CD4-positive, alpha-beta T cell treated with Interleukin-4 for 4 hours (primary cell): ENCODE measurements at places on chromosomes 2 and 18.

GRCh38 chr2:56099963-56100362 lies 83.8 kb upstream of the CCDC85A start:
- no peak for DNase-seq

DNA sequence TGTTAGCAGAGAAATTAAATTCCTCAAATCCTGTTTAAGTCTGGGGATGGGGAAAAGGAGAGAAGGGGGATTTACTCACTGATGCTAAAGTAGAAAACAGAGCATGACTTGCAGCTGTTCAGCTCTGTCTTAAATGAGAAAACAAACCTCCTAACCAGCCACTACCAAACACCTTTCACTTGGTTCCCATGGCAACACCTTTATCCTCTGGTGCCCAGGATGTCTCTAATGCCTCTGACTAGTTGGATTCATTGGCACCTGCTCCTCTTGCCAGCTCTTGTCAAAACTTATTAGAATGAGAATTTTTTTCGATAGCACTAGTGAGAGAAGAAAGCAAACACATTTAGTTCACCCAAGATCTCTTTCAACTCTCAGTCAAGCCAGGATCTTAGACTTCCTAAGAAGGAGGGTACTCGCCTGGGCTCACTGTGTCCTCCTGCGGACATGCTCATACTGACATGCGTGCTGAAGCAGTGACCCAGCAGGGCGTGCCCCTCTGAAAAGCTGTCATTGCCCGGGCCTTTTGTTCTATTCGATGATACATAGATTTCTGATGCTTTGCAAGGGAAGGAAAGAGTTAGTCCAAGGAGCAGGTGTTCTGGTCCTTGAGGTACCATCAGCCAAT lies 656.0 kb upstream of the CELF4 start:
- DNase-seq: no peak

DNA sequence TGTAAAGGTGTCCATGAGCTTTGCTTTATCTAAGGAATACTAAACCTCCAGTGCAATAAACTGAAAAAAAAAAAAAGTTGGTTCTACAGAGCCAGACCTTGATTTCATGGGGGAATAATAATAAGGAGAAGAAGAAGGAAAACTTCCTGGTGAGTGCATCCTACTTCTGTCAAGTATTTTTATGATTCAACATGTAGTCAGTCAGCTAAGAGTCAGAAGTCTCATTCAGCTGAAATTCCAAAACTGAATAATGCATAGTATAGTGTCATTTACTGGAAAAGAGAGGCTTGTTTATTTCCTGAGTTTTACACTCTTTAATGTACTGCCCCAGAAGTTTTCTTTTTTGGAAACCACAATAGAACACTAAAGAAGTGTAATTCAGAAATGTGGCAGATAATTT lies 77.8 kb upstream of the TACR1 start:
- no peak for DNase-seq

- no peak for DNase-seq
Measured at GRCh38 chr18:69380324-69380723, 20.4 kb upstream of the DOK6 start.

DNA sequence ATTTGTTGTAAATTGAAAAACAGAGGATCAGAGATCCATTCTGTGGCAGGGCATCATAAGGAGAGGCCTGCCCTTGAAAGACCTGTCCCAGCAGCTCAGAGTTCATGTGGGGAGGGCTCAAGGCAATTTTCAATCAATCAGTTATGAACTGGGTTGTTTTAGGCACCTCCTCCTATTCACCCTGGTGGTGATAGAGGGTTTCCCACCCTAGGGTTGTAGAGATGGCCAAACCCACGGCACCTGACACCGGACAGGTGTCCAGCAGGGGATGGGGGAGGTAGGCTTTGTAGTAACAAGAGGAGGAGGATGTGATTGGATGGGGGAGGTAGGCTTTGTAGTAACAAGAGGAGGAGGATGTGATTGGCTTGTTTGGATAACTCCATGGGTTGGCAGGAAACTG lies 205.7 kb downstream of the SOCS6 start:
- DNase-seq: no peak

DNA sequence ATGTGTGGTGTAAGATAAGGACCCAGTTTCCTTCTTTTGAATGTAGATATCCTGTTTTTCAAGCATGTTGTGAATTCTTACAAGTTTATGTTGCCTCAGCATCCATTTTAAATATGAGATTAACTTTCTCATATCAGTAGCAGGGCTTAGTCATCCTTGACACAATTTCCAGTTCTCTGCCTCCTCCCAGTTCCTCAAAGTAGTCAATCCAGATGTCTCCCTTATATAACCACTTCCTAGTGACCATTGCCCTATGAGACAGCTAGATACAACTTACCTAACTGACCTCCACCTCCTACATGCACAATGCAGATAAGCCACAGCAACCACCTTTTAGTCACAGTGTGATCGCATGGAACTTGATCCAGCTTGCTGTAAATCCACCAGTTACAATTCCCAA lies 269.2 kb upstream of the ZNF521 start:
- DNase-seq: no peak

DNA sequence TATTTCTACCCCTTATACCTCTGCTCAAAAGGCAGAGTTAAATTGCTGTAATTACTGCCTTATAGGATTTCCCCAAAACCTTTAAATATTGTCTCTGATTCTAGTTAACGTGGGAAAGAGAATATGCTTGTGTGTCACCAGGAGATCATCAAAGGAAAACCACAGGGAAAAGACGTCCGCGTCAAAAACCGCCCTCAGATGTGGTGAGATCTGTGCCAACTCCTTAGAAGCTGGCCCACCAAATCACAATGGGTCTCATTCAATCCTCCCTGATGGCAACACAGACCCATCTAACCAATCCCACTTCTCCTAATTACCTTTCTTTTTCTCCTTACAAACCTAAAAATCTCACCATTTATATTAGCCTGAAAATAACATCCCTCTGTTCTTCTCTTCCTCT lies 25.4 kb downstream of the VPS54 start:
- DNase-seq: no peak

GRCh38 chr2:112148477-112148876 lies 10.3 kb downstream of the FBLN7 start:
- no peak for DNase-seq

DNA sequence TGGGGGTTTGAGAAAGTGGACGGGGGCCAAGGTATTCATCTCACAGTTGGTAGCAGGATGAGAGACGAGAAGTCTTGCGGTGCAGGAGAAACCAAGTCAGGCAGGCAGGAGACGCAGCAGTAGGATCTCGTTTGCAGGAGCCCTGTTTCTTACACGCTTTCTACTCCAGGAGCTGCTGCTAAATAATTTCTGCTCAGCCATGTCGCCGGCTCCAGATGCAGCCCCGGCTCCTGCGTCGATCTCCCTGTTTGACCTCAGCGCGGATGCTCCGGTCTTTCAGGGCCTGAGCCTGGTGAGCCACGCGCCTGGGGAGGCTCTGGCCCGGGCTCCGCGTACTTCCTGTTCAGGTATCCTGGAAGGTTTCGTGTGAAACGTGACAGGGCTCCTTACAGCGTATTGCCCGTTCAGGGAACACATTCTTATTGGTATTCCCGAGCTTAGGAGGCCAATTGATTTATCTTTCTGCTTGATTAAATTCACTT lies 494 bp downstream of the ANKZF1 start:
- DNase-seq: no peak

DNA sequence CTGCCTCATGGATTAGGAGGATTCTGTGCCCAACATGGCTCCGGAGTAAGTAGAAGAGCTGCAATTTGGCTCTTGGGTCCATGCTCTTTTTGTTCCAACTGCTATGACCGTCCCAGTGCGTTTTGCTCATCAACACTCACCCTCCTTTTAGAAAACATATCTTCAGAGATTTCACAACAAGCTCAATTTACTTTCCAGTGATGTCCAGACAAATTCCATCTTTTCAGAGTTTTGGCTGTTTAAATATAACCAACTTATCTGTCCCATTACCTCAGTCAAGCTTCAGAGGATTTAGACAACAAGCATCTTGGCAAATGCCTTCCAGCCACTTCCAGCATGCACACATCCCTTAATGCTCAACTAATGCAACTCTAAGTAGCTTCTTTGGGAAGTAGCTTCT lies 6.9 kb upstream of the SLC14A2 start:
- no peak for DNase-seq

- DNase-seq: no peak
Measured at GRCh38 chr2:25608718-25609117, 64.7 kb downstream of the DTNB start.

DNA sequence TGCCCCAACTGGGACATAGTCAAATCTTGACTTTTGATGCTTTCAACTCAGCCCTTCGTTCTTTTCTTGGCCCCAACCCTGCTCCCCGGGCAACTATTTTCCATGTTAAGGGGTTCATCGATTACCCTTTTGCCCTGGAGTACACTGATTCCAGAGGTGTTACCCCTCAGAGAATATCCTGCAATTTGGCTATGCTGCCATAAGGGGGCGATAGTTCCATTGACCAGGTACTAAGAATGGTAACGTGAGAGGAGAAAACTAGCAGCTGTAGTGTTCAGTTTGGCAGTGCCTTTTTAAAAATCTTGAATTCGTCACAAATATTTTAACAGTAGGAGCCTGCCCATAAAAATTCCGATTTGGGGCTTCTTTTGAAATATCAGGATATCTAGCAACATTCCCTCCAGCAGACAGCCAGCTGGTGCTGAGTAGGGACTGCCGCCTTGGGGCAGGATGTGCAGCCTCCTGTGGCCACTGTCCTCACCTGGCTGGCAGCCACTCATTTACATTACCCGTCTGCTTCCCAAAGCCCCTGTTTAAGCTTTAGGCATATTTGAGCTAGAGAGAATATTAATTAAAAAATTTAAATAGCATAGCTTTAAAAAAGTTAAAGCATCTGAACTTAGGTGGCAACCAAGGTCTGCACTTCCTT lies 146.3 kb upstream of the SKOR2 start:
- no peak for DNase-seq

- no peak for DNase-seq
Measured at GRCh38 chr18:3793545-3793944, 343.6 kb downstream of the TGIF1 start.

DNA sequence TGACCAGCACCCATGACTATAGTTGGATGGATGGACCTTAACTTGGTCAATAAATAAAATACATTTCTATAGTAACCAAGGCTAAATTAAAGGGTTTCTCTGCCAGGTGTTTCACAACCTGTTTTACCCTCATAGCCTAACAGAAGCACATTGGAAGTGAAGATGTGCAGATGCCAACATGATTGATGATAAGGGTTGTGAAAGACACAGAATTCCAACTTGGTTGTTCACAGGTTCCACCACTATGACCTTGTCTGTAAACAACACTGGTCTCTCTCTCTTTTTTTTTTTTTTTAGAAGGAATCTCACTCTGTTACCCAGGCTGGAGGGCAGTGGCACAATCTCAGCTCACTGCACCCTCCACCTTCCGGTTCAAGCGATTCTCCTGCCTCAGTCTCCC lies 37.5 kb upstream of the PTH2R start:
- no peak for DNase-seq

- DNase-seq: no peak
Measured at GRCh38 chr18:79580498-79581171, 99.0 kb upstream of the CTDP1 start.

- no peak for DNase-seq
Measured at GRCh38 chr2:75582840-75583239, 22.1 kb upstream of the EVA1A start.

DNA sequence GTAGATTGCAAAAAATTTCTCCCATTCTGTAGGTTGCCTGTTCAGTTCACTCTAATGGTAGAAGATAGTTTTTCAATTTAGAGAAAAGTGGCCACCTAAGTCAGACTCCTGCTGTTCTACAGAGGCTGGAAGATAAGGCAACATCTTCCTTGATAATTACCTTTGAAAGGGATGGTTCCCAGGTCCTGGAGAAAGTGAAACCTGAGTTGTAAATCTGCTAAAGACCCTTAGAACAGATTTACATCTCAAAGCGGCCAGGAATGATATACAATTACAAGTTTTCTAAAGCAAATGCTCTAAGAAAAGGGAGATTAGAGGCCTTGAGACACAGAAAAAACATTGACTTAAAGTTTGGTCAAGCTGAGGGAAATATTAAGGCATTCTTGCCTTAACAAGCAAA lies 1350.2 kb upstream of the FAM98A start:
- DNase-seq: no peak

GRCh38 chr18:23540867-23541266 lies 37.6 kb downstream of the RMC1 start:
- DNase-seq: peak; percentile 41

DNA sequence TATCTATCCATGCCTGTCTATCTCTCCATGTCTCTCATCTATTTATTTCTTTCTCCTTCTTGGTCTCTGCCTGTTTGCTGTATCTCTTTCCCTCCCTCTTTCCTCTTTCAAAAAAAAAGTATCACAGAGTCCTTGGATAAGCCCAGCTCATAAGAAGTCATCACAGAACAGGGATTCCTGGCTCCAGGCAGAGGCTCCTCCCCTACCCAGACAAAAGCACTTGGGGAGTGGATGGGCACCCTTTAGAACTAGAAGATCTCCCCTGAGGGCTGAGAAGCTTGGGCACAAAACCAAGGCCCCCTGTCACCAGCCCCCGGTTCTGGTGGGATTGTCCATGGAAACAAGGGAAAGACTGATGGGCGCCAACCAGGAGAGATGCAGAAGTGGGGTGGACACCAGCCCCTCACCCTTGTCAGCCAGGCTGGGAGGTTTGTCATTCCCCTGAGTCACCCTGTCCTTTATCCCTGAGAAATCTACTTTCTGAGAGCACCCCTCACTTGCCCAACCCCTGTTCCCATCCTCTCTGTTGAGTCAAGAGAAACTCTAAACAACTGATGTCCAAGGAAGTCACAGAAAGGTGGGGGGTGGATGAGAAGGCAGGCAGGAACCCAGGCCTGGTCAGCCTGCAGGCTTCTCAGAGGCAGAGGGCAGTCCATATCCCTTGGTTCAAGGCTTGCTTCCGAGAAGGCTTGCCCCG lies 127.1 kb downstream of the TNS1 start:
- DNase-seq: no peak

GRCh38 chr2:215171796-215172195 lies 33.4 kb upstream of the ABCA12 start:
- no peak for DNase-seq

GRCh38 chr2:32564417-32565035 lies 63.3 kb upstream of the TTC27 start:
- DNase-seq: no peak

DNA sequence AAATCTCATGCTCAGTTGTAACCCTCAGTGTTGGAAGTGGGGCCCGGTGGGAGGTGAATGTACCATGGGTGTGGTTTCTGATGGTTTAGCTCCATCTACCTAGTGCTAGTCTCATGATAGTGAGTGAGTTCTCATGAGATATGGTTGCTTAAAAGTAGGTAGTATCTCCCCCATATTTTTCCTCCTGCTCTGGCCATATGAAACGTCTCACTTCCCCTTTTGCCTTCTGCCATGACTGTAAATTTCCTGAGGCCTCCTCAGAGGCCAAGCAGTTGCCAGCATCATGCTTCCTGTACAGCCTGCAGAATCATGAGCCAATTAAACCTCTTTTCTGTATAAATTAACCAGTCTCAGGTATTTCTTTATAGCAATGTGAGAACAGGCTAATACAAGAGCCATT lies 62.8 kb upstream of the RNF152 start:
- DNase-seq: no peak
